ENCODE measurements at places on chromosomes 5 and 9. TPM values are rescaled to one million over a fixed set of nuclear protein-coding genes. Genes with fewer than 3 reads are reported as not detected.

The CARTPT gene
- 3.3 TPM for total RNA-seq

DNA sequence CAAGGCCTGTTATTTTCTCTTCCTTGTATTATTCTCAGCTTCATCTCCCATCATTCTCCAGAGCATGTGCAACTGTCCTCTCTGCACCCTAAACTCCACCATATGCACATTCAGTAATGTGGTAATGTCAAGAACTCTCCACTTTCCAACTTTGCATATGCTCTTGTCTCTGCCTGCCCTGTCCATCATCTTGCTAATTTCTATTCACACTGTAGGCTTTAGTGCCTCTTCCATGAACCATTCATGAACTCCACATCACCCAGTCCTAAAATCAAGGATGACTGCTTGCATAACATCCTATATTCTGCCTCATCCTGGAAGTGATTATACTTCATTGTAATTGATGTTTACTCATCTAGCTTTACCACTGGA lies 354.8 kb downstream of the PDE4D start:
- no peak for DNase-seq

DNA sequence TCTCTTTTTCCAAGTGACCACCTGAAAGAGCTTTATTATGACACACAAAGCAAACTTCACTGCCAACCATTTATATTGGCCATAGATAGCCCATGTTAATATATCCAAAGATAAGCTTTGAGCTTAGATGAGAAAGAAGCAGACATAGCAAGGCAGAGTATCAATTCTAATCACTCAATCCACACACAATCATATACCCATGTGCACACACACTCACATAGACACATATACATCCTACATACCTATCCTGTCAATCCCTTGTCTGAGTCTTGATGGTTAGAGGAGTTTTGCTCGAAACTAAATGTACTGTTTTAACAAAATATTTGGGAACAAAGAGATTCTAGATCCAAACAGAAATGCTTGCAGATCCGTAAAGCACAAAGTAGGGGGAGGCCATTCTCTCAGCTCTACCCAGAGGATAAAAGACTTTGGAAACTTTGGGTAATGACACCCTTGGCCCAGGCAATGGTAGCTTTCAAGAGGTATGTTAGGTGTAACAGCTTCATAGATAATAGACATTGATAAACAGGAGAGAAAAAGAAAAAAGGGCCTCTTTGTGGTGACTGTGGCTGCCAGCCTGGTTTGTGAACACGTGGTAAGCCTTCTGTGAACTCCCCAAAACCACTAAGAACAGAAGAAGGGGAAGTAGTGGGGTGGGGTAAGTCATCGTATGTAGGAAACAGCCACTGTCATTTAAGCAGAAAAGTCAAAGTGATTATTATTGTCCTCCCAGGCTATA lies 121.6 kb downstream of the TLR4 start:
- DNase-seq = no peak

The TAL2 gene
- not detected for total RNA-seq

- DNase-seq = no peak
Observed at GRCh38 chr5:124194282-124194681, 552.2 kb downstream of the ZNF608 start.

GRCh38 chr5:101534491-101535110 lies 631.5 kb upstream of the ST8SIA4 start:
- DNase-seq = no peak

- no peak for DNase-seq
Observed at GRCh38 chr5:111673891-111674626, 82.9 kb downstream of the NREP start.

DNA sequence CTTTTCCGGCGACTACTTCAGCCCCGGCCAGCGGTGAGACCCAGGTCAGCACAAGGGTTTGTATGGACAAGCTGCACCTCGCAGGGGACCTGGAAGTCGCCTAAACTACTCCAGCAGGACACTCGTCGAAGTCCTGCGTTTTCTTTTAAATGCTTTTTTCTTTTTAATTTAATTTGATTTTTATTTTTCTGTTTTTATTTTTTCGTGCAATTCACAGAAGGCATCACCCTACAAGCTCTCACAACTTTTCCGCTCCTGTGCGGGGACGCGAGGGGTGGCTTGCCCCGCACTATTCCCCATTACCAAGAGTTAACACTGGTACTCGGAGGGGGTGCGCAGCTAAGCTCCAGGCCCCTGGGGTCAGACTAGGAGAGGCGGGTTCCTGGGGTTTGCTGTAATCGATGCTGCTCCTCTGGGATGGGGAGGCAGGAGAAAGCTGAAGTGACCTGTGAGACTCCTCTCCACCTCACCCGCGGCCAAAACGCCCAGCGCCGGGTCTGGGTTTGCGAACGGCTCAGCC lies 1.3 kb downstream of the EDIL3 start:
- DNase-seq = no peak

The HSPB3 gene
- 1.8 TPM for total RNA-seq

The PCDHGB3 gene
- total RNA-seq = not detected

DNA sequence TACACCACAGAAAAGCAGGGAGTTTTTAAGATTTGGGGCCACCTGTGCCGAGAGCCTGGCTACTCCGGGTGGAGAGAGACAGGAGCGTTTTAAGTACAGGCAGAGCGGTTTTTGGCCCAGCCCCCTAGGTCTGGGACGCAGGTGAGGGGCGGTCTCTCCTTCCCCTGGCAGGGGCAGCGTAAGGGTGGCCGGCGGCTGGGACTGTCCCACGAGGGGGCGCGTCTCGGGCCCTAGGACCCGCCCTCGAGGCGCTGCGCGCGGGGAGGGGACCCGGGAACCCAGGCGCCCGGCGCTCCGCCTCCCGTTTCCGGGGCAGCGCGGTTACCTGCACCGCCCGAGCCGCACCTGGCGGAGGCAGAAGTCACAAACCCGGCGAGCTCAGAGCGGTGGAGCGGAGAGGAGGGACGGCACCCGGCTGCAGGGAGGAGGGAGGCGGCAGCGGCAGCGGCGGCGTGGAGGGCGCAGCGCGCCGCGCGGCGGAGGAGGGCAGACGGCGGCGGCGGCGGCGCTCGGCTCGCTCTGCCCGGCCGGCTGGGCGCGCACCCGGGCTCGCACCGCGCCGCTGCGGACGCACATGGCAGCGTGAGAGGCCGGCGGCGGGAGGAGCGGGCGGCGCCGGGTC lies at the start of gene WWC1:
Gene WWC1, plus strand, starts transcription at position 304 of the 622 bp plus-strand sequence. CDS start 508 bp downstream, outside the sequence.
- DNase-seq = peak; percentile 94

The SHROOM1 gene
- total RNA-seq = 10.0 TPM

- DNase-seq = peak; percentile 22
Observed at GRCh38 chr9:98791608-98792490, 4.5 kb downstream of the ANKS6 start.

DNA sequence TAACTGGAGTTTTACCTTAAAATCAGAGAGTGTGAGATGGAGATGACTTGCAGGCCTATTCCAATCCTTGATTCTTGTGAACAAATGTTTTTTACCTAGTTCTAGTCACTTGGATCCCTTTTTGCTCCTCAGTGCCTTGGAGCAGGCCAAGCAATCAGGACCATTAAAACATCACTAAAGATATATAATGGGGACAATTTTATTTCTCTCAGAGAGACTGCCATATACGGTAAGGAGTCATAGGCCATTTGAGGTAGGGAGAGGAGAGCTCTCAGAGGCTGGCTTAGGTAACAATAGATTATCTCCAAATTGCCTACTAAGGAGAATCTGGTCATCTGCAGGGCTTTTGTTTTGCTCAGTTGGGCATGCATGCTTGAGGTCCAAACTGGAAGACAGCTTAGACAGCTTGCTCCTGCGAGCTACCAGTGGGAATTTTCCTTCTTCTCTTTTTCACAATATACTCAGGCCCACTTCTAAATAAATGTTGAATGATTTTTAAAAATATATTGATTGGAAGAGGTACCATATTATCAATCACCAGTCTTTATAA lies 44.0 kb downstream of the FREM1 start:
- no peak for DNase-seq

DNA sequence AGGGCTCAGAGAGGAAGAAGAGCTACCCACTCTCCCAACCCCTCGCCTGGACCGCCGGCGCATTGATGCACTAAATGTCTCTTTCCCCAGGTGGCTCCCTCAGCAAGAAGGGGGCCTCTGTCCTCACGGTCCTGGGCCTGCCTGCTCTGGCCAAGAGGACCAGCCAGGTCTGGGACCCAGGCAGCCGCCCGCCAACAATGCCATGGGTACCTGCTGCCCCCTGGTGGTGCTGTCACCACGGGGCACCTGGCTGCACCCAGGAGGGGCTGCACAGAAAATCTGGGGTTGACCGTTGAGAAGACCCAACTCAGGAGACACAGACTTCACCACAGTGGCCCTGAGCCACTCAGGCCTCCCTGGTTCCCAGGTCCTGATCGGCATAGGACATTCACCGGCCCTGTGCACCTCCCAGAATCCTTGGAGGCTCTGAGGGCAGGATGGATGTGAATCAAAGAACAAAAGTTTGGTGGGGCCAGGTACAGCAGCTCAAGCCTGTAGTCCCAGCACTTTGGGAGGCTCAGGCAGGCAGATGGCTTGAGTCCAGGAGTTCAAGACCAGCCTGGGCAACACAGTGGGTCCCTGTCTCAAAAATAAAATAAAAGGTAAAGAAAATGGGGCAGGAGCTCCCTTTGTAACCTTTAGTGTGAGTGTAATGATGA lies 2.4 kb upstream of the VAV2 start:
- DNase-seq = peak; percentile 91

DNA sequence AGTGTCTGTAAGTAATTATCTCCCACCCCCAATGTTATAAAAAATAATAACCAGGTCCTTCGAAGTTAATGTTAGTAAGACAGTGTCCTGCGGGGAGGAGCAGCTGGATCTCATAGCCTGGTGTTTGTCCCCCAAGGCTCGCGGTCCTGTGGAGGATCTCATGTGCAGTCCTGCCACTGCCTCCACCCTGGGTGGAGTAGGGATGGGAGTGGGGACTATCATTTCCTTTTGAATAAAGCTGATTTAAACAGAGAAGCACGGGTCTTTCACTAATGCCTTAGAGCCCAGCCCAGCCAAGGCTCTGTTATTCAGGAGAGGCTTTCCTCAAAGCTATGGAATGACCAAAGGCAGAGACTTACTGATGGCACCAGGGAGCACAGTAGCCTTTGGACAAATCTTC lies 40.2 kb downstream of the SUB1 start:
- no peak for DNase-seq

DNA sequence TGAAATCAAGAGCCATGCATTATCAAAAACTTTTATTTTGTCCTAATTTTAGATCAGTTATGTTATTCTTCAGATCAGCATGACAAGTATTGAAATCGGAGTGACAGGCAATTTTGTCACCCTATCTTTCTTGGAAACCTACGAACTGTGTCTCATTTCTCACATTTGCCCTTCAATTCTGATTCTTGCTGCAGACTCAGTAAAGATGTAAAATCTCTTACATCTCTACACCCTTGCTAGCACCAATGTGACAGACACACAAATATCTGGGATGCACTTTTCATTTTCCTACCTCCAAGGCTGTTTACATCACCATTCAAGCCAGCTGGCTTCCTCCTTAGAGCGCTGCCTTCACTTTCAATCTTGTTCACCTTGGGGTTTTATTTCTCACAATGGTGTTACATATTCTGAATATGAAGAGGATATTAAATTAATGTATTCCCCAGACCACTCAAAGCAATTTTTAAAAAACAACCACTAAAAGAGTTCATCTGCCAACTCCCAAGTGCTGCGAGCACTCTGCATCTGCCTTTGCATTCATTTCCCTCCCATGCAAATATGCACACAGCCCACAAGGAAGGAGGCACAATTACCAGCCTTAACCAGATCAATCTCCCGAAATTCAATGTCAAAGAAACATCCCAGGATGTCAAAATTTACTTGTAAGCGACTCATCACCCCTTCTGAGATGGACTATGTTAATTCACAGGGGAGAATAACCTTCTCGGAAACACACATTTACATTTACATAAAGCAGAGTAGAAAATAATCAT lies 164.3 kb downstream of the ENC1 start:
- DNase-seq = no peak

The TXNDC8 gene
- total RNA-seq = not detected

DNA sequence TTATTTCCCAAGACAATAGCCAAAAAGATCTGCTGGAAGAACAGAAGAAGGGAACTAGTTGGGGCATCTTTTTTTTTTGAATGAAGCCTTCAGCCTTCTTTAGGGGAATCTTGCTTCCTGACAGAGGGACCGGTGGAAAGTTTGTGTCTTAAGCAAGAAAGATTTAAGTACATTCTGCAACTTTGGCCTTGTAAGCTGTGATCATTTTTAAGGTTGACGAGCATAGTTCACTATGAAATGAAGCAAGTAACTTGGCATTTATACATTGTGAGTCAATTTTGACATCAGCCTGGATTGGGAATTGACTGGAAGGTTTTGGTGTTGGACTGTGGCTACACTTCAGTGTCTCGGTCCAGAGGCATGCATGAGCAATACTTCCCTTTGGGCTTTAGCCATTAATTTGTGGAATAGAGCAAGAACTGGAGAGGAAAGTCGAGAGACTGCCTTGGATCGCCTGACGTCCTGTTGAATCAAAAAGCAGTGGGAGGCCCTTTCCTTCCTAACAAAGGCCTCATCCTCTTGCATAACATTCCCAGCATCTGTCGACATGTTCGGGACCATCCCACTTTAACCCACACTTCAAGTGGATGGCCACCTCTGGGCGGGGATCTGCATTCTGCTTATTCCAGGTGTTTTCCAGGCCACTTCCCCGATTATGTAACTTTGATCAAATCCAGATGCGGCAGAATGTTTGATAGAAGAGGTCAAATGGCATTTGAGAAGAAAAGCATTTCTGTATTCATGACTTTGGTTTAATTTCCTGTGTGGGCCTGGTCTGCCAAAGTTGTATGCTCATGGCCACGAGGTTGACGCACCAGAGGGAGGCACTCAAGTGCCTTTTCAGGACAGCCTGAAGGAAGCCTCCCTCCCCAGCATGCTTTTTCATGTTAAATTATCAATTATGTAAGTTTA lies 12.5 kb downstream of the ABL1 start:
- DNase-seq = peak; percentile 61

GRCh38 chr5:107675201-107675600 lies 4.5 kb upstream of the EFNA5 start:
- no peak for DNase-seq

DNA sequence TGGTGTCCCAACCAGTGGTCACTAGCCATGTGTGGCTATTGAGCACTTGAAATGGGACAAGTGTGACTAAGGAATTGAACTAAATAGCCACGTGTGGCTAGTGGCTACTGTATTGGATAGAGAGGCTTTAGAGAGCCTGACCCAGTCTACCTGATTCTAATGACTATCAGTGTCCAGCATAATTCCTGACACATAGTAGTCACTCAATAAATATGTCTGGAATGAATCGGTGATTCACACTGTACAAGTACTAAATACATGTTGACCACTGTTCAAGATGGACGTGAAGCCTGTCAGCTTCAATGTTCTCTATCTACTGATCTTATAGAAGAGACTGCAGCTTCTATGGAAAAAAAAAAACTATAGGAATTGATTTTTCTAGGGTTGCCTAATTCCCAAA lies 57.7 kb upstream of the MAST4 start:
- DNase-seq = no peak

- no peak for DNase-seq
Observed at GRCh38 chr5:178289438-178289837, 56.8 kb upstream of the PHYKPL start.

DNA sequence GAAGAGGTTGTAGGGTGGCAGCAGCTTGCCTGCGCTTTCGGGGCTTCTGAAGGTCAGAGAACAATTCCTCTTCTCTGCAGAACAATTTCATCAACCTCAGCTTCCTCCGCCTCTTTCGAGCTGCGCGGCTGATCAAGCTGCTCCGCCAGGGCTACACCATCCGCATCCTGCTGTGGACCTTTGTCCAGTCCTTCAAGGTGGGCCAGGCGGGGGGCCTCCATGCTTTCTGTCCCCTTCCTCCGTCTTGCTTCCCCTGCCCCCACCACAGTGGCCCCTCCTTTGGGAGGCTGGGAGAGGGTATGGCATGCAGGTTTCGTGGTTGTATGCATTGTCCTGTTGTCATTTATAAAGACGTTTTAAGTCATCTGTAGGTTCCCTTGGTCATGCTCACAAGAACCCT lies 195.8 kb downstream of the CACNA1B start:
- DNase-seq = no peak

- peak; percentile 77 for DNase-seq
Observed at GRCh38 chr5:180470966-180471582, 23.1 kb upstream of the CNOT6 start.
